ENCODE measurements at places on chromosomes 1 and 21. TPM values are rescaled to one million over a fixed set of nuclear protein-coding genes. Genes with fewer than 3 reads are reported as not detected.

FAM177B gene
- total RNA-seq: not detected

PRDX1 gene
- 272 TPM for total RNA-seq

ANGPTL3 gene
- under 0.01 TPM for total RNA-seq

COL16A1 gene
- total RNA-seq: 133 TPM

ARMH1 gene
- total RNA-seq: 1.7 TPM

TP73 gene
- total RNA-seq: 0.18 TPM

FAM163A gene
- not detected for total RNA-seq

KRTAP22-2 gene
- not detected for total RNA-seq

TCHHL1 gene
- not detected for total RNA-seq

COL8A2 gene
- total RNA-seq: 11.0 TPM

SPRR1B gene
- not detected for total RNA-seq

MTR gene
- total RNA-seq: 28.5 TPM
